ENCODE measurements at places on chromosomes 5 and 9.

- DNase-seq: no peak
Observed at GRCh38 chr9:1495282-1496030, 445.3 kb downstream of the DMRT2 start.

DNA sequence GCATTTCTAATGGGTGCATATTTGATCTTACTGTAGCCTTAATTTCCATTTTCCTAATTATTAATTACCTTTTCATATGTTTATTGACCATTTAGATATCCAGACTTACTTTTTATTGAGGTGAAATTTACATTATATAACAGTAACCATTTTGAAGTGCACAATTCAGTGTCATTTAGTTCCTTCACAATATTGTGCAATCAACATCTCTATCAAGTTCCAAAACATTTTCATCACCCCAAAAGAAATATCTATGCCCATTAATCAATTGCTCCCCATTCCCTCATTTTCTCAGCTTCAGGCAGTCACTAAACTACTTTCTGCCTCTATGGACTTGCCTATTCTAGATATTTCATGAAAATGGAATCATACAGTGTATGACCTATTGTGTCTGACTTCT, 5.9 kb downstream of the COL15A1 start:
- DNase-seq: no peak

GRCh38 chr5:83095957-83096539, 18.7 kb downstream of the XRCC4 start:
- DNase-seq: no peak

GRCh38 chr9:120513825-120514396, 66.1 kb downstream of the CDK5RAP2 start:
- DNase-seq: no peak

- peak; percentile 50 for DNase-seq
Observed at GRCh38 chr9:134475011-134475790, 148.9 kb downstream of the RXRA start.

DNA sequence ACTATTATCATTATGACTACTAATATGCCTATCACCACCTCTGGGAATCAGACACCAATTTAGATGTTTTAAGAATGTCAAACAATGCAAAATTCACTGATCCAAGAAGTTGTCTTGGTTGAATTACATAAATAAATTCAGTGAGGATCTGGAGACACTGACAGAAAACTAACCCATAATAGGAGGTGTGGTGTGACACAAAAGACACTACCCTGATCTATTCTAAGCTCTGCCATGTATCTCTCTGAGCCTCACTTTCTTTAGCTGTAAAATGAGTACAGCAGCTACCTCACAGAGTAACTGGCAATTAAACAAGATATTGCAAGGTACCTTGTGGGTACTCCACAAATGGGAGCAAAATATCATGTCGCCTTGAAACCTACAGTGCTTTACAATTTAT, 7.5 kb downstream of the CDK5RAP2 start:
- DNase-seq: no peak

- no peak for DNase-seq
Observed at GRCh38 chr5:157049605-157050004, 9.3 kb downstream of the HAVCR1 start.

GRCh38 chr5:98050583-98050982, 722.9 kb upstream of the RGMB start:
- DNase-seq: no peak

DNA sequence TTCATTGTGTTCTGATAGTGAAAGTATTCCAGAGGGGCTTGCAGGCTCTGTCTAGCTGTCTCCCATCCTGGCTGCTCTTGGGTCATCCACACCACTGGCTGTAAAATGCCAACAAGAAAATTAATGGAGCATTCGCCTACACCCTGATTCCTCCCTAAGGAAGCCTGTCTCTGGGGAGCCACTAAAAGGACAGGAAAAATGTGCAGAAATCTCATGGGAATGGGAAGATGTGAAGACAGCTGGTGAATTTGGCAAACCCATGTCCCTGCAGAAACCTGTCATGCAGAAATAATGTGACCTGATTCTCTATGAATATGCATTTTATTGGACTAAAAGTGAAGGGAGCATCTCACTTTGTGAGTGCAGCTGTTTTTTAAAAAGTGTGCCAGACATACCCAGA, 265.6 kb downstream of the TUSC1 start:
- DNase-seq: no peak

DNA sequence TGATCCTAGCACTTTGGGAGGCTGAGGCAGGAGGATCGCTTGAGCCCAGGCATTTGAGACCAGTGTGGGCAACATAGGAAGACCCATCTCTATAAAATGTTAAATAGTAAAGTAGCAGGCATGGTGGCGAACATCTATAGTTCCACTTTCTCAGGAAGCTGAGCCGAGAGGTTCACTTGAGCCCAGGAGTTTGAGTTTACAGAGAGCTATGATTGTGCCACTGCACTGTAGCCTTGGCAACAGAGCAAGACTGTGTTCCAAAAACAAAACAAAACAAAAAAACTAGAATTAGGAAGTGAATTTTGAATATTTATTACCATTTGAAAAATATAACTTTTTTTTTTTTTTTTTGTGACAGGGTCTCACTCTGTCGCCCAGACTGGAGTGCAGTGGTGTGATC, 26.8 kb upstream of the PAX5 start:
- no peak for DNase-seq

- DNase-seq: no peak
Observed at GRCh38 chr5:56587381-56588130, 227.8 kb upstream of the MAP3K1 start.

DNA sequence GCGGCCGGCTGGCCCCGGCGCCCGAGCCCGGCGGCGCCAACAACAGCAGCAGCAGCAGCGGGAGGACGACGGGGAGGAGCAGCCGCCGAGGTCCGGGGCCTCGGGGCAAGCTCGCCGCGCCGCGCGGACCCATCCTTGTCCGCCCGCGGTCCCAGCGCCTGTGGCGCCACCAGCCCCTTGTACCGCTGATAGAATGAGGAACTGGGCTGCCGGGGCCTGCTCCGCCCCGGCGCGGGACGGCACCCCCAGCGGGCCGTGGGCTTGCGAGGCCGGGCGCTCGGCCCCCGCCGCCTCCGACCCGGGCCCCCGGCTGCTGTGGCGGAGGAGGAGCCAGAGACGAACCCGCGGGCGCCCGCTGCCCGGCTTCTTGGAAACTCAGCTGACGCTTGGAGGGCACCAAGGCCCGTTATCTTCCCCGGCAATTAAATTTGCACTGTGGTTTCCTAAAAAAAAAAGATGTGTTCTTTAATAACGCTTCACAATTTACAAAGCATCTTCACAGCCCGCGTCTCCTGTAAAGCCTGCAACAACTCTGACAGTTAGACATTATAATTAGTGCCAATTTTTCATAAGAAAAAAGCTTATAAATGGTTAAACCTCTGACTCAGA, at the start of gene ARSB:
Gene ARSB (minus strand): TSS at position 195 of the 609 bp plus-strand sequence. CDS start 62 bp downstream, at position 133.
- no peak for DNase-seq

DNA sequence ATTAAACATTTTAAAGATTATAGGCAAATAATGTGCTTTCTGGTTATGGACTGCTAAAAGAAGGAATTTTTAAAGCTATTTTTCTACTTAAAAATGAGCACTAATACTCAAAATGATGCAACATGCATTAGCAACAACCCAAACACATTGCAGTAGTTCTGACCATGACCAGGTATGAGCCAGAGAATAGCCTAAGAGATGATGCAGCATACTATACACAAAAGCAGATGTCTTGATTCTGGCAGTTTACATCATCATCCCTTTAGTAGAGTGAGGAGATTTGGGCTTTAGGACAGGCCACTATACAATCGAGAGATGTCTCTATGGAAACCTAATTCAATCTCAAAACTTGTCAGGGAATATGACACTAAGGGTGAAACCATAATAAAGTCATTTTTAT, 307.1 kb downstream of the PRR16 start:
- no peak for DNase-seq

DNA sequence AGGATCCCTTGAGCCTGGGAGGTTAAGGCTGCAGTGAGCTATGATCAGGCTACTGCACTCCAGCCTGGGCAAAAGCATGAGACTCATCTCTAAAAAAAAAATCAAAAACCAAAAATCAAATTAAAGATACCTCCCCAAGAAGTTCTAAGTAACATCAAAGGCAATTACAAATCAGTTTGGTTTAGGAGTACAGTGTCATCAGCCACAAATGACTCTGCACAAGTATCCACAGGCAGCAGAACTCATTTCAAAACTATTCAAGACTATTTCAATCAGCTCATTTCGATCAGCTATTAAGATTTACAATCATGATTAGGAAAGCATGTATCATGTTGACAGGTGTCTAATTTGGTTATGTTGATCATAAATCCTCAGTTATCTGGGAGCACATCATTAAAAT, 19.1 kb downstream of the TRMO start:
- no peak for DNase-seq

DNA sequence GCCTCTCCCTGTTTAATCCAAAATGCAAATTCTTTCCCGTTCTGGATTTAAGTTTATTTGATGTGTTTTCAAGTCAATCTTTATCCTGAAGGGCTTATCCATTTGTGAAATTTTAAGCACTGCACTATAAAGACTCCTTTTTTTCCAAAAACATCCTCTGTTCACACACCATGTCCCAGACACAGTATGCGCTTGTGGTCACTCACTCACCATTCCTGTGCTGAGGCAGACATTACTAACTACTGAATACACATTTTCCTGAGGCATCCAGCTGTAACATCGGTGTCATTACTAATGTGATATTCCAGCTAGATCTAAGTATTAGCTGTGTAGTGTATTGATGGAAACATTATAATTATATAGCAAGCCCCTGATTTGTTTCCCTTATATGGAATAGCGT, 298.4 kb downstream of the KCTD16 start:
- DNase-seq: no peak

DNA sequence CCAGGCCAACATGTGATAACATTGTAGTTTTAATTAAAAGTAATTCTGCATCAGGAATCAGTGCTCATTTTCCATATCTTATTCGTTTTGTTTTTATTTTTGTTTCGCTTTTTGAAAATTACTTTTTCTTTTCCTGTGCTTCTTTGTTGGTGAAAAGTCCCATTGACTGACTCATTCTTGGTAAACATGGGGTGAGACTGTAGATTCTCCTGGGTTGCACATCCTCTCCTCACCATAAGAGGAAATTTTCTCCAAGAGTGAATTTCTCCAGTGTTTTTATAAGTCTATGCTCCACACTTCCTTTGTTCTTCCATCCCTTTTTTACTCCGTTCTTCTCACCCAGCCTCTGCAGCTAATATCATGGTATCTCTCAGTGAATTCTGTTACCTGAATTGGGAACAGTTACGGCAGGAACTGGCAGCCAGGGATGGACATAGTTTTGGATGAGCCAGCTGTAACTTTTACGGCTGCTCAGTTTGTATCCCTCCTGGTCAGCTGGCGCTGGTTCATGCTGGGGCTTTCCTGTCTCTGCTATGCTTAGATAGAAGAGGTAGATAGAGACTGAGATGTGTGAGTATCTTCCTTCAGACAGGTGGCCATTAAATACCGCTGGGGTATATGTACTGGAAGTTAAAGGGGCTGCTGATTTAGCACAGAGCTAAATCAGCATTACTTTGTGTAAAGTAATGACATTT, 80.0 kb downstream of the MAN2A1 start:
- no peak for DNase-seq

DNA sequence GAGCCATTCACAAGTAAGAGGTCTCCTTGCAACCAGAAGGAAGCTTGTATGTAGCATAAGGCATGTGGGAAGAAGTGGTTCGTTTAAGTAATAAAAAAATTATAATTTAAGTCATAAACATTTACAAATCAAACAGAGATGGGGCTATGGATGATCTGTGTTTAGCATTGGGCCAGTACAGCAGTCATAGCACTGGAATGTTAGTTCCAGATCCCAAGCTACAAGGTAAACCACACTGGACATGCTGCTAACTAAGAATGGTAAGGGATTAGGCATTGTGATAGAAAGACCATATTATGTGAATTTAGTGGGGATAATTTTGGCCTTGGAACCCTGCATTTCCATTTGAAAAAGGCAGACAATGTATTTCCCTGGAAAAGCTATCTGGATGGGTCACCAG, 170.4 kb upstream of the KCNN2 start:
- no peak for DNase-seq

GRCh38 chr5:17748201-17748600, 113.9 kb downstream of the TAF11L14 start:
- no peak for DNase-seq

DNA sequence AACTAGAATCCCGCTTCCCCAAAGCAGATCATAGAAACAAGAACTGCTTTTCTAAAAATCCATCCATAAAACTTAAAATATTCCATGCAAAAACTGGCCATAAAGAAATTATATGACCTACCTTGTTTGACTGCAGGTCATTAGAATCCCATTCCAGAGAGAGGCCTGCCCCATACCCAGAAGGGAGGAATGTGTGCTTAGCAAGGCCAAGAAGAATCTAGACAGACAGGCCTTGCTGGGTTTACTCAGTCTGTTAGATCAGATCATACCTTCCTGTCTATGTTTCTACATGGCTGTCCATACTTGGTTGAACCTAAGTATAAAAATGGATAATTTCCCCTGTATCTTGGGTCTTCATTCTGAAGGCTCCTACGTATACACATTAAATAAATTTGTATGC, 358.8 kb upstream of the TRPC7 start:
- no peak for DNase-seq

- no peak for DNase-seq
Observed at GRCh38 chr5:133253671-133254070, 201.9 kb downstream of the HSPA4 start.

DNA sequence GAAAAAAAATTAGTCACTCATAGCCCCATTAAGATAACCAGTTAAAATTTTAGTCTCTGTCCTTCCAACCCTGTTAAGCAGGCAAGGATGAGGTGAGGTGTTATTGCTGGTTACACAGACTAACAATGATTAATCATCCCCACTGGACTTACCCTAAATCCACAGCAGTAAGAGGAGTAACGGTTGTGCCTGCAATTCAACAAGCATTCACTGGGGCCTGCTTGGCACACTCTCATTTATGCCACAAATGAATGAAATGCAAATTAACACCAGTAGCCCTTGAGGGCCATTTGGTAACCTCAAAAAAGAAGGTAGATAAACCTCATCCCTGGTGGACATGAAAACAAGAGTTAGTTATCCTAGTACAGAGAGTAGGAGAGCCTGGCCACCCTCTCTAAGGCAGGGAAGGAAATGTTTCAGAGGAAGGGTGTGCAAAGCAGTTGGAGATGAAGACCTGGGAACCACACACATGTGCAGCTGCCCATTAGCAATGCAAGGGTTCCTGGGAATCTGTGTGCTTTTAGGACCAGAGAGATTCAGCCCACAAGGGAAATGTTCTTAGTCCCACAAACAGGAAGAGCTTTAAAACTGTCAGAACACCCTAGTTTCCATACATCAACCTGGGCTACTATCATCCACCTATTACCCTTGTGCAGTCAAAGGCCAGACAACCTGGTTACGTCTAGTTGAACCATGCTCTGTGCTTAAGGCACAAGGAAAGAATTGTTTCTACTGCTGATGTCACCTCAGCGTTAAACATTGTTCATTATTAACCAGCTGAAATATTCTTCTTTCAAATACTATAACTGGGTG, 7.7 kb downstream of the LHFPL2 start:
- DNase-seq: no peak
